Ovary (tissue), 10 donors: ENCODE measurements at places on chromosomes 5 and 9.
A peak's percentile ranks its signal among the peaks of the same experiment; 100 is the strongest.

GRCh38 chr9:129407905-129408452 is 212.9 kb downstream of the C9orf50 start:
- DNase-seq = peak; percentile 31

DNA sequence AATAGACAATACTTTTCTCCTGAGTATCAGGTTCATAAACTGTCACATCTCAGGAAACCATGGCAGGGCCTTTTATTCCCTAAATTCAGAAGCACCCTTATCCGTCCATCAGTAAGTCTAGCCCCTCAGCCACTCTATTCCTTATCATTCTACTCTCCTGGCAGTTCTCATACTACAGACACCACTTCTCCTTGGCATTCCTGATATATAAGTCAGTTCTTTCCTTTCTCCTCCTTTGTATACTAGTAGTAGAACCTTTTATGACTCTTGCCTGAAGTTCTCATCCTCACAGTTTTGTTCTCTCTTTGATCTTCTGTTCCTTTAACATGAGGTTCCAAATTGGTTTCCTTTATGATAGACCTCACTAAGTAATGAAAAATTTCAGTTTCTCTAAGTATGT is 29.3 kb downstream of the GRAMD2B start:
- no peak for DNase-seq

DNA sequence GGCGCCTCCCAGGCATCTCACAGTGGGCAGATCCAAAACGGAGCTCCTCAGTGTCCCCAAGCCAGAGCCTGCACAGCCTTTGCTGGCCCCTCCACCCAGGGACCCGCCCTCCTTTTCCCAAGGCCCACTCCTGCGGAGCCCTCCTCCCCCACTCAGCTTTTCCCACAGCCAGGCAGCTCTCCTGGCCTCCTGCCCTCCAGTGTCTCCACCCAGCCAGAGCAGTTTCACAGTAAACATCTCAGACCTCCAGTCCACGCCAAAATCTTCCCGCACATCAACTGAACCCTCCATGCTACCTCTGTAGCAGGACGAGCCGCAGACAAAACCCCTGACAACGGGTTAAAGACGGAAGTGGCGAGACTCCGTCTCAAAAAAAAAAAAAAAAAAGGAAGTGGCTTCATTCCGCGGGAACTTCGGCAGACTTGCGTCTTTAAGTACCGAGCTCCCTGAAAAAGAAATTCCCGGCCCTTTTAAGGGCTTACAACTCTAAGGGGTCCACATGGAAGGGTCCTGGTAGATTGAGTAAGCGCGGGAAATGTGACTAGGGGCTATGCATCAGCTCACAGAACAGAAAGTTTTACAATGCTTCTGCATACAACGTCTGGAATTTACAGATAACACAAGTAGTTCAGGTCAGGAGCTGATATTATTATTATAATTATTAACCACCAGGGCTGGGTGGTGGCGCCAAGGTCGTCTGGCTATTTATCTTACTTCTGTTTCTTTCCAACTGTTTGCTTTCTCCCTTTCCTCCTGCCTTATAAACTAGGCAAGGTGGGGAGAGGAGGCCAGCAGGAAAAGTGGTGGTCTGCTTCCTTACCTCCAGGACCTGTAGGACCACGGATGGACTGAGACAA is 11.4 kb upstream of the GRIN1 start:
- no peak for DNase-seq

DNA sequence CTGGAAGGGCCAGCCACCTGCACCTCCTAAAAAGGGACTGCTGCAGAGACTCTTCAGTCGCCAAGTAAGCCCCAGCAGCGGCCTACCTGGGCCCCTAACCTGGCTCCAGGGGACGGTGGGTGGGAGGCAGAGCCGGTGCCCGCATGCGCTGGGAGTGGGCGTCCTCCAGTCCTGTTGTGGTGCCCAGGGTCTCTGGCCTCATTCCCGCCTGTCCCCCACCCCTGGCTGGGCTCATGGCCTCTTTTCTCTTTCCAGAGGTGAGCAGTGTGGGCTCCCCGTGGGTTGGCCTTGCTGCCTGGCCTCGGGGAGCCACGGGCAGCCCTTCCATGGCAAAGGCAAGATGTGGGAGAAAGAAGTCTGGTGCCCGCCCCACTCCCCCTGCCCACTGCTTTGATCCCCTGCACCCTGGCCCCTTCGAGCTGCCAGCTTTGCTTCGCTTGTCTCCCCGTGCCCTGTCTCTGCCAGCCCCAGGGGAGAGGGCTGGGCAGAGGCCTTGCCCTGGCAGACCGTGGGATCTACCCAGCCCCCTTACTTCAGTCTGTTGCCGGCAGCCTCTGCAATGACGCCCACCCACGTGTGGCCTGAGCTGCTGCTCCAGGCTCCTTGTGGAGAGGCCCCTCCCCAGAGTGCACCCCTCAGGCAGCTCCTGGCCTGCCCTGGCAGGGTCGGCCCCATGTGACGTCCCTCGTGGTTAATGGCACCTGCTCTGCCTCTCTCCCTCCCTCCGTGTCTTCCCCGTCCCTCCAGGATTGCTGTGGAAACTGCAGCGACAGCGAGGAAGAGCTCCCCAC is 5.4 kb upstream of the PRR7 start:
- no peak for DNase-seq

DNA sequence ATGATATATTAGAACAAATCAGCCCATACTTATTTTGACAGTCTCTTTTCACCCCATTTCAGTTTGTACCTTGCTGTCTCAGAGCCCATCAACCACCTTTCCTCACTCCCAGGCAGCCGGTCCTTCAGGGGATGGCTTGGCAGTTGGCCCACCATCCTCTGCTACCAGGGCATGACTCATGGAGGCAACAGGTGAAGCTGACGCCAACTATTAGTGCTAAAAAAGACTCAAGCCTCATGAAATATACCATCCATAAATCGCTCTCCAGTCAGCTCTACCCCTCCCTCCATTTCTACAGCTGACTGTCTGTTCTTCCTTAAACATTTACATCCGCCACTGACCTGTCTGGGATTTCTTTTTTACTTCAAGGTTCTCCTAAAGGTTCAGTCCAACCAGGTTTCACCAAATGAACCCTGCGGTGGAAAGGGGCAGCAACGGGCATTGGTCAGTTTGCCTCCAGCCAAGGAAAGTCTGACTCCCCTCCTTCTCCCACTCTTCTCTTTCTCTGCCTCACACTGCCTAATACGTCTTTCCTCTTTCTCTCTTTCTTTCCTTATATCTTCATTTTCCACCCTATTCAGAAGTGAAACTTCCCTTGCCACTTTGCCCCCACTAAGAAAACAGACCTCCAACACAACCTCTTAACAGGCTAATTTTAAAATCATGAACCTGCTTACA is 439.1 kb downstream of the RAB3C start:
- DNase-seq = no peak

DNA sequence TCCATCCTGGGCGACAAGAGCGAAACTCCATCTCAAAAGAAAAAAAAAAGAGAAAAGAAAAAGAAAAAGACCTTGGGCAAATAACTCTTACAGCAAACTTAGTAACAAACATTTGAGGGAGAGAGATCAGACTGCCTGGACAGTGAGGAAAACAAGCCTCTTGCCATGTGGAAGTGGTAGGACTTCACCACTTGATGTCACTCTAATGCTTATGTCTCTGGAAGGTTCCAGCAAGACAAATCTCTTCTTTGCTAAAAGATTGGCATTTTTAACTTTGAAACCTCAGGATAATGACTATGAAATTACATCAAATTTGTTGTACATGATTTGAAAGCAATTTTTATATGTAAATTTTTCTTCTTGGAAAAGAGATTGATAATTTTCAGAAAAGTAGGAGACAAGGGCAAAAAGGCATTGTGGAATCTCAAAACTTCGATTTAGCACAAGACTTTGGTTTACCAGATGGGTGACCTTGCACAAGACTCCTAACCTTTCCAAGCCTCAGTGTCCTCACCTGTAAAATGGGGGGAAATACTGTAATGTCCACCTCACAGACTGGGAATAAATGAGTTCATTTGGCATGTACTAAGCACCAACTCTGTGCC is 5.4 kb downstream of the ACTL7B start:
- no peak for DNase-seq

GRCh38 chr9:14346231-14346791 is 32.4 kb upstream of the NFIB start:
- no peak for DNase-seq

DNA sequence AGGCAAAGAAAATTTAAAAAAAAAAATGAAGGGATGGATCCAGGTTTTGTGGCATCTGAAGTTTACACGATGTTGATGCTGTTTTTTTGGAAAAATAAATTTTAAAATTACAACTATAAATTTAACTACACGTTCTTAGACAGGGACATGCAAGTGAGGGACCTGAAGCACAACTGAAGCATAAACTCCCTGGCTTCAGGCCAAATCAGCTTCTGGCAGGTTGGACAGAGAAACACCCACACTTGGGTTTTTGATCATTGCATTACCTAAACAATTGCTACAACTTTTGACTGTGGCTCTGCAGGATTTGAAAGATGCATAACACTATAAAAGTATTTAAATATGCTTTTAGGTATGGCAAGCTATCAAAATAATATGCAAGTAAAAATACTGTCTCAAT is 1318.3 kb upstream of the DMAC1 start:
- no peak for DNase-seq

DNA sequence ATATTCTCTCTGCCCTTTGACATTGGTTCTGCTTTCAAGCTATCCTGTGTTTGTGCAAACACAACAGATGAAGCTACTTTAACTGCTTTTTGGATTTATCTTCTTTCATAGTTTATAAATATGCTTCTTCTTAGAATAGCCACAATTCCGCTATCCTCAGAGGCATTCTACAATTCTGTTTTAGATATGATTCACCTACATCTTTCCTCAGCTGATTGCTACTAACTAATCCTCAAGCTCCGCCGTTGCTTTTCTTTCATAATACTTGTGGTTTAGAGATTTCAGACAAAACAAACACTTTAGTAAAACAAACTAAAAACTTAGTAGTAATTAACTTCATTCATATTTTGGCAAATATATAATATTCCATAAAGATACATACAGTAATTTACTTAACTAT is 52.5 kb downstream of the ECPAS start:
- no peak for DNase-seq

DNA sequence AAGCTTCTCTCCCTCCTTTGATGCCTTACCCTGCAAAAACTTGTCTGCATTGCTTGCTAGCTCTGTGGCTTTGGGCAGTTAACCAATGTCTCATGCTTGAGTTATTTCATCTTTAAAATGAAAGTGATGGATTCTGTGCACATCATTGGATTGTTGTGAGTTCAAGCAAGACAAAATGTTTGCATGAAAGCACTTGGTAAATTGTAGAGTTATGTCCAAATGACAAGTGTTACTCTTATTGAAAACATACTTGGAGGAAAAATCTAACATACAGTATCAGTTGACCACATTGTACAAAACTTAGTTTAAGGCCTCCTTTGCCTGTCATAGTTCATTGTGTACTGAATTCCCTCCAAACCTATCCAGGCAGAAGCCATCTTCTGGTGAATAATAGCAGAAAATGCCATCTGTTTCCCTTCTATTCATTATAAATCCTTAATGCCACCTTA is 30.0 kb downstream of the TGFBR1 start:
- no peak for DNase-seq

- DNase-seq = peak; percentile 4
Observed at GRCh38 chr5:389197-389821, 53.7 kb upstream of the EXOC3 start.

GRCh38 chr9:86281593-86282076 is 703 bp downstream of the ISCA1 start:
- no peak for DNase-seq
